Upper lobe of left lung (tissue), 6 donors: ENCODE measurements at places on chromosomes 5 and 9. TPM values are rescaled to one million over a fixed set of nuclear protein-coding genes. Genes with fewer than 3 reads are reported as not detected.
A peak's percentile ranks its signal among the peaks of the same experiment; 100 is the strongest.

Gene TAF11L6
- not detected for total RNA-seq

Gene DIMT1
- 19.2 TPM for total RNA-seq

DNA sequence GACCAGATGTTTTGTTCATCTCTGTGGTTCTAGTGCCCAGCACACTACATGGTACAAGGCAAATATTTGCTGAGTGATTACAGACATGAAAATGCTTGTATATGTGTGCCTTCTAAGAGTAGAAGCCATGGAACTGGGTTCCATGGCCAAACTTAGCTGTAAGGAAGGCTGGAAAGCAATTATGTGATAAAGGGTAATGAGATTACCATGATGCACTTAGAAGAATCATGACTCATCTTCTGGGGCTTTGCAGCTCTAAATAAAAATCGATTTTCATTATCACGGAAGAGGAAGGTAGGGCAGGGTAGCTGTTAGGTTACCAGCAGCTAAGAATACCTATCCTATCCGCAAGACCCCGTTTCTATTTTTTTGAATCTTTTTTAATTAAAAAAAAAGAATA, 28.0 kb downstream of the RFK start:
- DNase-seq: no peak

DNA sequence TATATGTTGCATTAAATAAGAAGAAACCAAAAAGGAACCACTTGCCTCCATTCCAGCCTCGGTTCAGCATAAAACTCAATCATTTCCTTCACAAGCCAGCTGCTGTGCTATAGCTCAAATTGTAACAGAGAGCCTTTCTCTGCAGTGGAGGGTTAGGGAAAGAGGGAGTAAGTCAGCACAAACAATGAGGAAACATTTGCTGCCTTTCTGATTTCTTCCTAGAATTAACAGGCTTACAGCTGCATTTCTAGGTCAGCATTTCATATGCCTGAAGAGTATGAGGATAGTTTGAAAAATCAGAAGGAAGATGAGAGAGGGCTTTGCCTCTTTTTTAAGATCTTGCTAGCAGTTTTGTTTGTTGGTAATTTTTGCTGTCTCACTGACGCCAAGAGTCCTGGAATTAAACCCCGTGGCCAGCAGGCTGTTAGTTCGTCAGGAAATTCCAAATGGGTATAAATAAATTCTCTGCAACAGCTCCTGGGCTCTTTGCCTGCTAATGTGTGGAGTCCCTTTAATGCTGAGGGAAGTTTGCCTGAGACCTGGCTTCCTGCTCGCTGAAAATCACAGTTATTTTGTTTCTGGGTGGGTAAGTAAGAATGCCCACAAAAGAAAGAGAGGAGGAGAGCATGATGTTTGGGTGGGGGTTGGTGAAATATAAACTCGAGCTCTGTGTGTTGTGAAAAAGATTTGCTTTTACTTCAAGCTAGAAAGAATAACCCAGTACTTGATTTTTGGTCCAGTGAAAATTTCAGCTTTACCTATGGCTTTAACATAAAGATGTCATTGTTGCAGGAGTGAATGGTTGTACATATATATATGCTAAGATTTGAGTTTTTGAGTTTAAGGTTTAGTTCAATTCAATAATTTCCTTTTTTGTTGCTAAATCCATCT, 148.1 kb upstream of the DMRT1 start:
- no peak for DNase-seq

DNA sequence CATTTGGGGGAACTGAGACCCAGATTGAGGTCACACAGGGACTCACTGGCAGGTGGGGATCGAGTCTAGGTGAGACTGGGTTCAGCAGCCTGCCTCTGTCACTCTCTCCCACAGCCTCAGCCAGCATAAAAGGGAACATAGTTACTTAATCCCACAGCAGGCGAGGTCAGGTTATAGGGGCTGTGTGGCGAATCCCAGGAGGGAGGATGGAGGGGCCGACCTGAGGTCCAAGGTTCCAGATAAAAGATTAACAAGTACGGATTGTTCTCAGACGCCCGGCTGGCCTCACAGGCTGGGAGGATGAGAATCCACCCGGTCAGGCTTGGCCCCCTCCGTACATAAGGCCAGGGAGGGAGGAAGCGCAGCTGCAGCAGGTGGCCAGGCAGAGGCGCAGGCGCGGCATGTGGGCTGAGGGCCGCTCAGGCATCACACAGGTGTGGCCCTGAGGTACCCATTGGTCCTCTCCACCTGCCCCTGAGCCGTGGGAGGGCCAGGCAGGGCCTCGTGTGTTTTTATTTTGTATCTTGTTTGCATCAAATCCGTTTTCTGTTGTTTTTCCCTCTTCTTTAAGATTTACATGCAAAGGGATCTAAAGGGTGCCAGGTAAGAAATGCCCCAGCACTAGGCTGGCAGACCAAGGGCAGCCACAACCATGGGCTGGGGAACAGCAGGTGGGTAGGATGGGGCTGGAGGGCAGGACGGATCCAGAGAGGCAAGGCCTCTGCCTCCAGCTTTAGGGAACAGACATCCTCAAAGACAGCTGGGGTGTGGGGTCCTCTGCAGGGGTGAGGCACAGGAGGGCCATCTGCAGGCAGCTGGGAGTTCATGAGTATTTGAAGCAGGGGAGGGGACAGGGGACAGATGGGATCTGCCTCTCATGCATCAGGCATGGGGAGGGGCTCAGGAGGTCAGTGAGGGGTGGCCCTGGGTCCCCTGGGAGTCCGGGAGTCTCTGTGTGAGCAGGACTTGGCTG, 3.6 kb downstream of the SUSD3 start:
- DNase-seq: no peak

- no peak for DNase-seq
Observed at GRCh38 chr5:15650266-15650665, 150.3 kb downstream of the FBXL7 start.

GRCh38 chr5:73709536-73710129, 83.6 kb downstream of the ARHGEF28 start:
- no peak for DNase-seq

DNA sequence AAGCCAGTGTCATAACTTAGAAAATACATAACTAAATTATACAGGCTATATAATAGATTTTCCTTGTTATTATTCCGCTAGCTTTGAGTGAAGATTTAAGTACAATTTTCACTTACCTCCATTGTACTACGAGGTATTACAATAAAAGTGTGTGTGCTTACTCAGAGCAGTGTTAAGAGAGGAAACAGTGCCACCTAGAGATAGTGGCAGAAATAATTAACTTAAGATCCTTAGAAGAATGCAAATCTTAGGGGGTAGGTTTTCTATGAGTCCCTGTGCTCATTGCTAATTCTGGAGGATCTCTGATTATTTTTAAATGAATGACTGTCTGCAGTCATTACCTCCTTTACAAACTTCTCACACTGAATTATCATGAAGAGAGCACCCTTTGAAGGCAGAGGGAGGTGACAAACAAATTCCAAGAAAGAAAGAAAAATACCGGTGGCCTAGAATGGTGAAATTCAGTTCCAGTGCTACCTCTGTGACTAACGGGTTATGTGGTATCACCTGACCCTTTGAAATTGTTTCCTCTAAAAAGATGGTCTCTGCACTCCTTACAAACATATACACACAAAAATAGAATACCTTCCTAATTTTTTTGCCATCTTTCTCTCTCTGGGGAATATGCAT, 379.8 kb downstream of the TRIM36 start:
- DNase-seq: no peak

GRCh38 chr5:170861917-170862766, at the start of gene RANBP17:
RANBP17 (plus strand) TSS chr5:170862018.
- DNase-seq: peak; percentile 92

- DNase-seq: no peak
Observed at GRCh38 chr9:86983620-86984259, 36.4 kb upstream of the GAS1 start.
